Fibroblast of mammary gland (primary cell): ENCODE measurements at places on chromosomes 5 and 9.

GRCh38 chr9:37036776-37037502 is 2.9 kb upstream of the PAX5 start:
- no peak for DNase-seq

- no peak for DNase-seq
These were observed 5.7 kb downstream of the B4GALT7 start for GRCh38 chr5:177605667-177606066.

GRCh38 chr9:38371495-38371894 is 21.0 kb upstream of the ALDH1B1 start:
- peak; percentile 26 for DNase-seq

DNA sequence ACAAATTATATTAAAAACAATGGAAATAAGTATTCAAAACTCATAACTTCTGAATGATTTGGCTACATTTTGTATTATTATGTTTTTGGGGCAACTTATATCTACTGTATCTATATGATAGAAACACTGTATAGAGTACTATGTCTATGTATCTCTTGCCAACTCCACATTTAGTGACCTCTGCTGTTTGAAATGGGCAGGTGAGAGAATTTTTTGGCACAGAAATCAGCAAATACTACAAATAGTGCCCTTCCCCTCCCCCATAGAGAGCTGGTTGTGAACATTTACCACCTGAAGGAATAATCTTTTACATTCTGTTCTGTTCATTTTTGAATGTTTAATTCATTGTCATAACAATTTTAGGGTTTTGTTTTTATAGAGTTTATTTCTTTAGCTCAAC is 545.3 kb downstream of the PDE4D start:
- no peak for DNase-seq

DNA sequence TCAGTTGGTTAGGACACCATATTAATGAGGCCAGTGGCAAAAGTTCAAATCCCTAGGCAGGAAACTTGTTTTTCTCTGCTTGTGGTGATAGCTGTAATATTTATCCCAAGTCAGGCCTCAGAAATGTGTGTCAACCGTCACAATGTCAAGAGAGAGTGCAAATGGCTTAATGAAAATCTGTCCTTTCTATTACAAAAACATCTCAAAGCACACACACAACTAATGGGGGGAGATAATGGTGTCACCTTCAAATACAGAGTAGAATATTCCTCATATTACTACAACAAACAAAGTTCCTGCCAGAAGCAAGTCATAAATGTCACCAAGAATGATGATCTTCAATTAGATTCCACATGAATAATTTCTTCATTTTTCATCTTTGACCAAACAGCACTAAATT is 127.2 kb upstream of the MARCHF11 start:
- DNase-seq = no peak

DNA sequence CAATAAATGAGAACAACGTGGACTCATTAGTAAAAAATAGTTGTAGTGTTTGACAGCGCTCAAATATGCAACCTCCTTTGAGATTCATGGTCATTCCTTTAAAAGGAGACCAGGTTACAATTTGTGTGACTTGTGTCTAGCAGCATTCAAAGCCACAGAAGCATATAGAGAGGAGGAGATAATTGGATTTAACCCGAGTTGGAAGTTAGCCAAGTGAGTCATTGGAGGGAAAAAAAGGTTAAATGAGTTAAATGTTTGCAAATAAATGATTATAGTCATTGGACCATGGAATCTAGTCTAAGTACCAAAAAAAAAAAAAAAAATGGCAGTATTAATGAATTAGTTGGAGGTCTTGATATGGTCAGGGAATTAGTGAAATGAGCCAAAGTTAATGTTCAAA is 90.9 kb downstream of the ITGA1 start:
- DNase-seq = peak; percentile 76

- DNase-seq = no peak
These were observed 540.0 kb upstream of the GRAMD2B start for GRCh38 chr5:125883223-125883622.

GRCh38 chr5:40844565-40844964 is 3.4 kb downstream of the CARD6 start:
- DNase-seq = no peak

- DNase-seq = no peak
These were observed 2.1 kb downstream of the CA9 start for GRCh38 chr9:35675732-35676392.

DNA sequence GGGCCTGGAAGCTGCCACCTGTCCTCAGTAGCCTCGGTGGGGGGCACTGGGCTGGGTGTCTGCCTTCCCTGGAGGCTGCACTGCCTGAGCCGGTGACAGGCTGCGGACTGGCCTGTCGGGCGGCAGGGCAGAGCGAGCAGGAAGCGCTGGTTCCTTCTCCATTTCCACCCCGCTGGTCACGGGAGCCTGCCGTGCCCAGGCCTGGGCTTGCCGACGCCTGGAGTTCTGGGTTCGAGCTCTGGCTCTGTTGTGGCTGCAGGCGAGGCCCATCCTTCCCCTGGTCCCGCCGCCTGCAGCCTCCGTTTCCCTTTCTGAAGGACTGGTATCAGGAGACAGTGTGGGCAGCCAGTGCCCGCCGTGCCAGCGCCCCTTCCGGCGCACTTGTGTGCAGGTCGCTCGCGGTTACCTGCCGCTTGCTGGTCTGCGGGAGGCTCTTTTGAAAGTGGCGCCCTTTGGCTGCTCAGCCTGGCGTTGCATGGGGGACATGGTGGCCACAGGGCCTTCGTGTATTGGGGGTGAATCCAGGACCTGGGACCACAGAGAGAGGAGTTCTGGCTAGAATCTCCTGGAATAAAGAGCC is 34.0 kb downstream of the RXRA start:
- DNase-seq = no peak

DNA sequence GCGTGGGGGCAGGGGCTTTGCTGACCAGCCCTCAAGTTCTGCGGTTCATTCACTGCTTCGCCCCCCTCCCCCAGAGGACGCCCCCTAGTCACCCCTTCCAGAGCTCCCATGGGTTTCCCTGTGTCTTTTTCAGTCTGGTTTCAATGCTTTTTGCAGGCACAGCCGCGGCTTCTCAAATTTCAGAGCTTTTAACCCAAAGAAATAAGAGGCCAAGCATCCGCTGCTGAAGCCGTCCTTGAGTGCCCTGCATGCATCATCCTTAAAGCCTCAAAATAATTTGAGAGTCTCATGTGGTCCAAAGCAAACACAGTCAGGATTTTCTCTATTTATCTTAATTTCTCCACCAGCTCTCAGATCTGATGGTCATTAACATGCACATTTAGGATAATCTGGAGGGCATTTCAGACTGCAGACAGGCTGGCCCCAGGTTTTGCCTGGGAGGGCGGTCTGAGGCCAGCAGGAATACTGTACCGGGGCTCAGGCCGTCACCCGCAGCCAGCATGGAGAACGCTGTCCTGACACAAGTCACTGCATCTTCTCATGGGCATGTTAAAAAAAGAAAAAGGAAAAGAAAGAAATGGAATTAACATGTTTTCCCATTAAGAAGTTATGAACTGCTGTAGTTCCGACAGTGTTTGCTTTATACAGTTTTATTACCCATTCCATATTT is 420.8 kb upstream of the IRX4 start:
- no peak for DNase-seq

- DNase-seq = no peak
These were observed 200.5 kb upstream of the TLE4 start for GRCh38 chr9:79371301-79371700.

GRCh38 chr5:135645336-135646180 is 66.8 kb upstream of the CXCL14 start:
- DNase-seq = peak; percentile 2

DNA sequence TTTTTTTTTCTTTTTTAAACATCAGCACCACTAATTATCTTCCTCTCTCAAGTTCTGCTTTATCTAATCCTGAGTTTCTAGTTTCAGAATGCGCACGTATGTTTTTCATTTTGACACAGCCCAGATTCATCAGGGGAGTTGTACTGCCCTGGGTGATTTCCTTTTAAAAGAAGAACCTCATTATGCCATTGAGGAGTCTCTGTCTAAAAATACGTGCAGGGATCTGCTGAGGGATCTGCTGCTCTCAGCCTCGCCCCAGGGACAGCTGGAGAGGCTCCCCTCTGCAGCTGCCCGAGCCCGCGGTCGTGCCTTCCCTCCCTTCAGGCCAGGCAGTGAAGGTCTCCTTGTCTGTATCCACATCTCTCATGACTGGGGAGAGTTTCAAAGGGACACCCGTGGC is 273.1 kb downstream of the ARHGEF28 start:
- no peak for DNase-seq

GRCh38 chr9:17052626-17053025 is 82.2 kb upstream of the CNTLN start:
- no peak for DNase-seq

- DNase-seq = no peak
These were observed 19.4 kb downstream of the YIPF5 start for GRCh38 chr5:144151026-144151425.

GRCh38 chr5:73592551-73592950 is 27.0 kb downstream of the UTP15 start:
- peak; percentile 57 for DNase-seq

- peak; percentile 64 for DNase-seq
These were observed 5.8 kb upstream of the JAK2 start for GRCh38 chr9:4979239-4979638.

DNA sequence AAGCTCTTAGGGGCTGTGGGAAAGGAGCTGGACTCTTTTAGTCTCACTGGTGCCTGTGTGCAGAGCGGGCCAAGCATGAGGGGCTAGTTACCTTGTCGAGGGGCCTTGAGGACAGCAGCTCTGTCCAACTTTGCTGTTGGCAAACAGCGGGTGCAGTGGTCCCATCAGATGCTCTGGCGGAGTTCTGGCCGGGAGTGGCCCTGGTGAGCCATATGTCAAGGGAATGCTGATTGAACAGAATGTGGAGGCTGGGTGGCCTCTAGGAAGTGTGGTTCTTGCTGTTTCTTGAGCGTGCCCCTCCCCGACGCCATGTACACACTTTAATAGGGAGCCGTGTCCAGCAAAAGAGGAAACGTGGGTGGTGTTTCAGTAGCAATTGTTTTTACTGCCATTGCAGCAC is 3.6 kb upstream of the ADAMTS2 start:
- DNase-seq = no peak

DNA sequence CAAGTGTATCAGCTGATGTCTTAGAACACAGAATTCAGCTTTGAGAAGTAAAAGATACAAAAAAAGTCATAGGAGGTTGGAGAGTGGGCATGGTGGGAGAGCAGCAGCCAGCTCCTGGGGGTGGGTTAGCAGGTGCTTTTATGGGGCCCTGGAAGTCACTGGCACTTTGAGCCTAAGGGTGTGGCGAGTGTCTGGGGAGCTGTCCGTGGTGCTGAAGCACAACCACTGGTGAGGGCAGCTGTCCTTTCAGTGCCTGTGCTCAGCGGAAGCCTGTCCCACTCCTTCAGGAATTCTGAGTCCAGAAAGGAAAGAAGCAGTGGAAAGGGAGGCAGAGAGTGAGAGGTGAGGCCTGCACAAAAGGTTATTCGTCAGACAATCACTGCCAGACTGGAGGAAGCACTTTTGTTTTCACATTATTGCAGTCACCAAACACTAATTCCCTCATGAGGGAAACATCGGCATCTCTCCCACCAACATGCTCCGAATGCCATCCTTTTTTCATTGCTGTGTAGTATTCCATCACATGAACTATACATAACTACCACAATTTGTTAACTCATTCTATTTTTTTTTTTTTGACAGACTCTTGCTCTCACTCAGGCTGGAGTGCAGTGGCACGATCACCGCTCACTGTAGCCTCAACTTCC is 59.4 kb upstream of the RAPGEF1 start:
- peak; percentile 30 for DNase-seq

DNA sequence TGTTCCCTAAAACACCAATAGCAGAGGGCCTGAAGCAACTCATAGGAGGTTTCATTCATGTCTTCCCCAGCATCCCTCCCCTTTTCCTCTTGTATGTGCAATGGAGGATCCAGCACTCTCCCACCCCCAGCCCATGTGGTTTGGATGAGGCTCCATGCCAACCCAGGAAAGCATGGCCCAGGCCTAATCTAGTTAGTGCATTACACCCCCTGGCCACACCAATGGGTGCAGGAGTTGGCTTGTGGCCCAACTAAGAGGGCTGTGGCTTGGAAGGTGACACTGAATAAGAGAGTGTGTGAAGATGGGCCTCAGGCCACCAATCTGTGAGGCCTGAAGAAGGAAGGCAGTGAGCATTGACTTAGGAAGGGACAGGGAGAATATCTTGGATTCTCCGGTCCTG is 70.8 kb upstream of the SMIM23 start:
- DNase-seq = no peak
